GF-D8 (cell line): ENCODE measurements at places on chromosomes 3 and 15.

- no peak for DNase-seq
These were observed 4.9 kb upstream of the TBC1D5 start for GRCh38 chr3:17747174-17747889.

DNA sequence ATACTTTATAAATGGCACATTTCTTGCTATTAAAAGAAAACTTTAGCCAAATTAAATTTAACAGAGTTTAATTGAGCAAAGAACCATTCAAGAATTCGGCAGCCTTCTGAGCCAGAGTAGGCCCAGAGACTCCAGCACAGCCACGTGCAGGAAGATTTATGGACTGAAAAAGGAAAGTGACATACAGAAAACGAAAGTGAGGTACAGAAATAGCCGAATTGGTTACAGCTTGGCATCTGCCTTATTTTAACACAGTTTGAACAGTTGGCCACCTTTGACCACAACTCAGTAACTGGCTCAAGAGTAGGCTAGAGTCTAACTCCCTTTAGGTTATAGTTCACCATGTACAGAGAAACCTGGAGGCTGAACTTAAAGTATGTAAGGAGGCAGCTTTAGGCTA lies 17.6 kb downstream of the CFAP44 start:
- DNase-seq = no peak

- DNase-seq = no peak
These were observed 135.1 kb upstream of the HACD2 start for GRCh38 chr3:123719862-123720453.

- no peak for DNase-seq
These were observed 46.3 kb downstream of the DGKG start for GRCh38 chr3:186315581-186316354.

DNA sequence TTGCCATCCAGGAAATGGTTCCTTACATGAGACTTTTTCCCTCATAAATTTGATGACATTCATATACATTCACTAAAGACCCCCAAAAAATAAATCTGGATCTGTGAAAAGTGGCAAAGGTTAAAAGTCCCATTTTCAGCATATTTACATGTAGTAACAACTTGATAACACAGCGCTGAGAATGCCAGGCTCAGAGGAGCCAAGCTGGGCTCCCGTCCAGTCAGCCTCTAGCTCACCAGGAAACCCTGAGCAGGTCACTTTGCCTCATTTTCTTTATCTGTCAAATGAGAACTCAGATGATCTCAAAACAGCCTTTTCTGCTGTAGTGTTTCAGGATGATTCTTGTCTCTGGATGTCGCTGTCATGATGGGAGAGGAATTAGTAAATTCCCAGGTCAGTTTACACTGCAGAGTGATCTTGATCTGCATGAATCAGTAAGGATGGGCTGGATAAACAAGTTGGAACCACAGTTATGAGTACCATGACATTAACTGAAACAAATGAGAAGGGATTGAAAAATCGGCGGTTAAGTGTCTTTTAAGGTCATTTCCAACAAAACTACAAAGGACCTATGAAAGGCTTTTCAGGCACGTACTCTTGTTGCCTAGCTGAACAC lies 82.8 kb downstream of the PPARG start:
- no peak for DNase-seq
